Right kidney (tissue), 9 donors: ENCODE measurements at places on chromosomes 1 and 21.

DNA sequence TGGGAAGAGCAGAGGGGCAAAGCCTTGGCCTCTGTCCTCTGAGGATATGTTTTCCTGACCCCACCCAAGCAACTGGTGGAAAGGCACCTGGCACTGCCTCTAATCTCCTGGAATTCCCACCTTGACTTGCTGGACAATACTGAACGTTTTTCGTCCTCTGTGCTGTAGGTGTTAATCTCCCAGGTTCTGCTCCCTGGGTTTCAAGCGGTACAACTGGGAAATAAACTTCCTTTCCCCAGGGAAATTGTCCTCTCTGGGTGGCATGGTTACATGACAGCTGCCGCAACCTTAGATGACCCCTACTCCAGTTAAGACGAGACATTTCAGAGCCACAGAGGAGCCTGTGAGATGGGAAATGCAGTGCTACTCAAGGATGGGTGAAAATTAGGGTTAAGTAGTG, 57.3 kb upstream of the BCAR3 start:
- no peak for DNase-seq

GRCh38 chr1:71350805-71351204, 270.0 kb upstream of the ZRANB2 start:
- DNase-seq = no peak

- no peak for DNase-seq
These were observed 42.0 kb downstream of the ZBTB18 start for GRCh38 chr1:244092964-244093638.

- no peak for DNase-seq
These were observed 48.7 kb downstream of the UCK2 start for GRCh38 chr1:165876121-165876520.

GRCh38 chr1:198157847-198158725, 1.3 kb downstream of the NEK7 start:
- DNase-seq = no peak

- DNase-seq = peak; percentile 25
These were observed at the start of gene PLEKHM2 for GRCh38 chr1:15684042-15684461. Gene PLEKHM2, plus strand, starts transcription at chr1:15684320. Its CDS starts 239 bp downstream, at chr1:15684559.

DNA sequence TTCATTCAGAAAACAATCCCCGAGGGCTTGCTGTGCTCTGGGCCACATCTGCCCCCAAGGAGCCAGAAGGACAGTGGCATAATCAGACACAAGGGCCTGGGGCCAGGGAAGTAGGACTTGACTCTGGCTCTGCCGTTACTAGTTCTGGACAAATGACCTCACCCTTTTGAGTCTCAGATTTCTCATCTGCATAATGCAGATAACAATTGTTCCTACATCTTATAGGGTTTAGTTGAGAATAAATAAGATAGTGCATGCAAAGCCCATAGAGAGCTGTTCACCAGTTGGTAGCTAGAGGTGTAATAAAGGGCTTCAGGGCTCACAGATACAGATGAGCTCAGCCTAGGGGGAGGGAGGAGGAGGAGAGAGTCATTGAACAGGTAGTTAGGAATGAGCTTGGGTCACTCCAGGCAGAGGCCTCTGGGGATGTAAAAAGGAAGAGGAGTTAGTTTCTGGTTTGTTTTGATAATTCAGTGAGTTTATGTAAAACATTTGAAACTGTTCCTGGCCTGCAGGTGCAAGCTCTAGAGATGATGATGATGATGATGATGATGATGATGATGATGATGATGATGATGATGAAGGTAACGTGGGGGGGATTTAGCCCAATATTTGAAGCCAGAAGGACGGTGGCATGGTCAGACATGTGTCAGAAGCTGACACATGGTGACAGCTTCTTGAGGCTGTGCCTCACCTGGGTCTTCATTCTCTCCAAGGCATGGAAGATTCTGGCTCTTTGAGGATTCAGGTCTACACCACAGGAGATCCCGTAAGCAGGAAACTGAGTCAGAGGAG, 858 bp downstream of the LACTBL1 start:
- no peak for DNase-seq

DNA sequence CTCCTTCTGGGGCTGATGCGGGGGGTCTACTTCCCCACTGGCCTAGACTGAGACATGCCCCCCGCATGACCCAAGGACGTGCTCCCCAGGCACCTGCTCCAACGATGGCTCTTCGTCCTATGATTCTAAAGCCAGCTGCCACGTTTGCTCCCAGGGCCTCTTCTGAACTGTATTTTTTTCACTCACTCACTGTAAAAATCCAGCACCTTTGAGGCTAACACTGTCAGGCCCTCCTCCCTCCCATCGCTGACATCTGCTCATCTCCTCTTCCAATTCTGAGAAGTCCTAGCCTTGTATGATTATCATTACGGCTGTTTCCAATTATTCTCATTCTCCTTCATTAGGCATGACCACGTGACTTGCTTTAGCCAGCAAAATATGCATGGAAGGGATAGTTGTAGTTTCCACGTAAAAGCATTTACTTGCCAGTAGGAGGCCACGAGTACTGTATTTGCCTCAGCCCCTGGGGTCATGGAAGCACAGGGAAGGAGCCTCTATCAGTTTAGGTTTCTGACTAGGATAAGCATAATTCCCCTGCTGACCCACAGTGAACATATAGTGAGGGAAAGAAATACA, 19.1 kb upstream of the EDN2 start:
- no peak for DNase-seq

DNA sequence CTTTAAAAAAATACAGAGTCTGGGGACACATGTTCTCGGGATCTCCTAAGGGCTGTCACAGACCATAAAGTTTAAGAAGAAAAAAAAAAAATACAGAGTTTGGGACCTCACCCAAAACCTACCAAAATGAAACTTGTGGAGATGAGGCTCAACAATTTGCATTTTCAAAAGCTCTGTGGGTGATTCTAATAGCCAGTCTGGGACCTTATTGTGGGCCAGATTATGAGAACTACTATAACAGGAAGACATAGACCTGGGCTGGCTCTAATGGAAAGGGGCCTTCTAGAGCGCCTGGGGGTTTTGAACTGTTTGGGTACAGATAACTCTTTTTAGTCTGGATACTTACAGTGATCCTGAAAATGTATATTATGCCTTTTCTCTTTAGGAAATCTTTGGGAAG, 69.1 kb downstream of the LAMC1 start:
- DNase-seq = no peak

GRCh38 chr1:25804244-25804963, 4.4 kb downstream of the SELENON start:
- no peak for DNase-seq

- no peak for DNase-seq
These were observed 83.7 kb downstream of the HLCS start for GRCh38 chr21:36882776-36883175.

- no peak for DNase-seq
These were observed 52.5 kb upstream of the BOLA1 start for GRCh38 chr1:149846593-149847466.

GRCh38 chr1:222923506-222923905, 108.7 kb downstream of the DISP1 start:
- no peak for DNase-seq

GRCh38 chr1:149915429-149916192, 2.0 kb downstream of the SV2A start:
- peak; percentile 41 for DNase-seq

DNA sequence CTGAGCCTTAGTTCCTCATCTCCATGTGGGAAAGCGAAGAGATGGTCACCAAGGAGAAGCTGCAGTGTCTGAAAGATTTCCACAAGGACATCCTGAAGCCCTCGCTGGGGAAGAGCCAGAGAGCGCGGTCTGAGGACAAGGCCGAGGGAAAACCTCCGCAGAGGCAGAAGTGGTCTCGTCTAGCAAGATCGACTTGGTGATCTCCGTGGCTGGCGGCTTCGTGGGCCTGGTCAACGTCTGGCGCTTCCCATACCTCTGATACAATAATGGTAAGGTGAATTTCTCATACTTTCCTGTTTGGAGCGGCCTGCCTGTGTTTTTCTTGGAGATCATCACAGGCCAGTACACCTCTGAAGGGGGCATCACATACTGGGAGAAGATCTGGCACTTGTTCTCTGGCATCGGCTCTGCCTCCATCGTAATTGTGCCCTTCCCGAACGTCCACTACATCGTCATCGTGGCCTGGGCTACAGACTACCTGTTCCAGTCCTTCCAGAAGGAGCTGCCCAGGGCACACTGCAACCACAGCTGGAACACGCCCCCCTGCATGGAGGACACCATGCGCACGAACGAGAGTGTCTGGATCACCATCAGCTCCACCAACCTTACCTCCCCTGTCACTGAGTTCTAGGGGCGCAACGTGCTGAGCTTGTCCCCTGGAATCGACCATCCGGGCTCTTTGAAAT, 841.1 kb upstream of the TMPRSS15 start:
- DNase-seq = no peak

DNA sequence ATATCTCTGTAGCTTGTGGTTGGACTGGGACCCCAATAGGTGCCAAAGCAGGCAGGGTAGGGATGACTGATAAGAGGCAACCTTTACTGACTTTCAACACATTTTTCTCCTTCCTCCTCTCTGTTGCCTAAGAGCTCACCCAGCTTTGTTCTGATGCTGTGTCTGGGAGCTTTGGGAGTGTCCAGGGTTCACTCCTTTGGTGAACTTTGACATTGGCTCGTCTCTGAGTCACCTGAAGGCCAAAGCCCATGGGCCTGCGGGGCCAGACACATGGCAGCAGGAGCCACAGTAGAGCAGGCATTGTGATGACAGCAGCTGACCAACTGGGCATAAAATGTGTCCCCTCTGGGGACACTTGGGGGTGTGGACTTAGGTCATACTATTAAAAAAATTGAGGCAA, 99.5 kb upstream of the ZNF644 start:
- DNase-seq = no peak

DNA sequence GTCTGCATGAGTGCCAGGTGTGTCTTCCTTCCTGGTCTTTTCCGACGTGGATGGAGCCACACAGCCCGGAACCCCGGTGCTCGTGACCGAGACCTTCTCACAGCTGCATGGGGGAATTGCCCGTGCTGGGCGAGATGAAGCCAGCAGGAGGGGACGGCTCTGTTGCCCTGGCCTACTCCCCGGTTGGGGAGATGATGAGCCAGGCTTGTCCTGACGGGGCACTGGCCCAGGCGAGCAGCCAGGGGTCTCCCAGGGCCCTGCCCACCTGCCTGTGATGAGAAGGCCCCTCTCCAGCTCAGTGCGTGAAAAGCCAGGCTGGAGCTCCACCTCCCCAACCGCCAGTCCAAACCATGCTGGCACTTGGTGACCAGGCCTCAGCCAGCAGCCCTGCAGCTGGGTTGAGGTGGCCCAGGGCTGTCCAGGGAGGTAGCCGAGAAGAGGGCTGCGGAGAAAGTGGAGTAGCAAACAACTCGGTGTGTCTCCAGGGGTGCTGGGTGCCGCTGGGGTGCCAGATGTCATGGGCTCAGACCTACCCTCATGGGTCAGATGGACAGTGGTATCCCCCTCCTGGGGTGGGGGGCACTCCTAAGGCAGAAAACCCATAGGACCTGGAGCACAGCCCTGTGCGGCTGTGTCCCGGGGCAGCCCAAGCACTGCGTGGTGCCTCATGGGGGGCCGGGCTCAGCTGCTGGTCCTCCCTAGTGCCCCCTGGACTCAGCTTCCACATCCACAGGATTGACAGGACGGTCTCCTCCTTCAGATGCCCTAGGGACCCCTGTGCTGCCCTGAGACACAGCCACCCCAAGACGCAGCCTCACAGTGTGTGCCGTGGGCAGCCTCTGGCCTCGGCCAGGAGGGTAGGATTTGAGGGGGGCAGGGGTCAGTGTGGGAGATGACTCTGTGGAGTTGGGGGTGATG, 26.1 kb downstream of the PRDM16 start:
- no peak for DNase-seq
